ENCODE measurements at places on chromosomes 4 and X. TPM values are rescaled to one million over a fixed set of nuclear protein-coding genes. Genes with fewer than 3 reads are reported as not detected.

S100G gene
- total RNA-seq = not detected

GAGE12J gene
- total RNA-seq = not detected

ZCCHC12 gene
- not detected for total RNA-seq

DNA sequence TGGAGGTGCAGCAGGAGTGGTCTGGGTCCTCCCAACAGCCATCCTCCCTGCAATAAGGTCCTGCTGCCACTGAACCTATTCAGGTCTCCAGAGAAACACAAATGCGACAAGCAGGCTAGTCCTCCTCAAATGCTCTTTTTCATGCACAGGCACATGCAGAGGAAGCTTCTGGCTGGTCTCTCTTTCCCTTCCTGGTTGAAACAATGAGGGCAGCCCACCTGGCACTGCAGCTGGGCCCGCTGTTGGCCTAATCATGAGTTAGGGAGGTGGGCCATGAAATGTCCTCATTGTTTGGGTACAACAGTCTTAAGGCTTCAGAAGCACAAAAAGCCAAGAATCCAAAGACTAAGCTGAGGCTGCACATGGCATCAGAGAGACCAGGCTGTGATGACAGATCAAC, 151.0 kb downstream of the SH3KBP1 start:
- peaks cover 14% of the 10 kb centered on the region for H3K4me1 ChIP-seq
- H3K36me3 ChIP-seq = peaks cover 5% of the 10 kb centered on the region
- no peaks in the 10 kb centered on the region for H3K27me3 ChIP-seq
- H3K4me3 ChIP-seq = no peak overlapping the region
- no peak overlapping the region for H3K27ac ChIP-seq
- DNase-seq = no peak

DNA sequence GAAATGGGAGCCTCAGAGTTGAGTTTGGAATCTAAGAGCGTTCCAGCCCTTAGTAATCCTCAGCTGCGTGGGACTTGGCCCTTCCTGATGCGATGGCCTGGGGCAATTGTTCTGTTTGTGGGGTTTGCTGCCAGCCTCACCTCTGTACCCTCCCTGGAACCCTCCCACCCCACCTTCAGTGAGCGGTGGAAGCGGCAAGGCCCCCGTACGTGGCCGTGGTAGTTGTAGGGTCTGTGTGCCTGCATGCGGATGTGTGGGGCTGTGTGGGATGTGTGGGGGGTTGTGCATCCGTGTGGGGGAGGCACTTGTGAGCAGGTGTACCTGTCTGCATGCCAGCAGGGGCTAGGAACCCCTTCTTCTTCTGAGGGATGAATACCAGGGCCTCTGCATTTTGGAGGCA, 65.4 kb upstream of the ADRA2C start:
- H3K4me3 ChIP-seq = no peak overlapping the region
- DNase-seq = no peak
- H3K27me3 ChIP-seq = peaks cover 62% of the 10 kb centered on the region
- no peaks in the 10 kb centered on the region for H3K36me3 ChIP-seq
- H3K4me1 ChIP-seq = no peaks in the 10 kb centered on the region

- no peak for DNase-seq
- H3K27ac ChIP-seq = no peak overlapping the region
- no peaks in the 10 kb centered on the region for H3K4me1 ChIP-seq
- H3K4me3 ChIP-seq = no peak overlapping the region
- H3K36me3 ChIP-seq = no peaks in the 10 kb centered on the region
These were observed 72.6 kb downstream of the SMARCA5 start for GRCh38 chr4:143586080-143586479.

GRCh38 chr4:15735536-15735935, 32.7 kb downstream of the BST1 start:
- H3K4me3 ChIP-seq = no peak overlapping the region
- no peak overlapping the region for H3K27ac ChIP-seq
- H3K27me3 ChIP-seq = no peaks in the 10 kb centered on the region
- peaks cover 3% of the 10 kb centered on the region for H3K4me1 ChIP-seq

DNA sequence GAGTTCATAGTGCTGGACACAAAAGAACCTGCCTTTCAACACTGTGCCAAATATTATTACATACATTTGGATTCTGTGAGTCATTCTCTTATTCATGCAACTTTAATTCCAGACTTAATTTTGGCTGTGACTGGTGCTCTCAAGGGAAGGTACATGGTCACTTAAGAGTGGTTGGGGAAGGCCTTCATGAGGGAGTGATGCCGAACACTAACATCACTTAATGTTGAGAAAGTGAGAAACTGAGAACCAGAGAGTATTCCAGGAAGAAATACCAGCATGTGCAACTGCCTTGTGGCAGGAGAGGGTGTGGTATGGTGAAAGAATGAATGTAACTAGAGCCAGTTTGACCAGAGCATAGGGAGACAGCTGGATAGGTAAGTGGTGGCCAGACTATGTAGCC, 41.5 kb upstream of the FHDC1 start:
- H3K36me3 ChIP-seq = no peaks in the 10 kb centered on the region
- no peaks in the 10 kb centered on the region for H3K27me3 ChIP-seq
- H3K27ac ChIP-seq = no peak overlapping the region

DNA sequence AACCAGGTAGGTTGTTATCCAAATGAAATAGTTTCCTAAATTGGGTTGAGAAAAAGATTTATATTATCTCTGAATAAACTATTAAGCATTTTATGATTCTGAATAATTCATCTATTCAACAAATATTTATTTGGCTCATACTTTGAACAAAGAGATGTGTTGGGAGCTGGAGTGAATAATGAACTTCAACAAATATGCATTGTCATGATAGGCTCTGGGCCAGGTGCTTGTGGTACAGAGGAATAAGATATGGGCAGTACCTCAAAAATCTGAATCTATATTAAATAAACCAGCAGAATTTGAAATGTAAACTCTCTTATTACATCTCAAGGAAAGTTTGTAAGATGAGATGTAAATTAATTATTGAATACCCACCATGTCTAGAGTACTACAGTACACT, 75.7 kb upstream of the DCLK2 start:
- H3K4me1 ChIP-seq = no peaks in the 10 kb centered on the region
- no peak overlapping the region for H3K27ac ChIP-seq
- DNase-seq = no peak

DNA sequence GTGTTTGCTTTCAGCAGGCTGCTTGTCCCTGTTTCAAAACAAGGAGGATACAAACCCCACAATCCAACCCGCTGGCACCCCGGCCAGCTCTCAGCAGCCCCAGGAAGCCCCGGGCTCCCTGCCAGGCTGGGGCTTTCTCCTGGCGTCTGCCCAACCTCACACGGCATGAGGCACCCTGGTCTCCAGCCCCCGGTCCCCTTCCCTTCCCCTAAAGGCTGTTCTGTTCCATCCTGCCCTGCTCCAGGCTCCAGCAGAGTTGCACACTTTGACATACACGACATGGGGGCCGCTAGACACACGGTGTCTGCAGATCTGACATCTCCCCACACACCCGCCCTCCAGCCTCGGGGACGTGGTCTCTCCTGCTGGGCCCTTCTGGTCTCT, 107.7 kb upstream of the ADRA2C start:
- H3K27me3 ChIP-seq = no peaks in the 10 kb centered on the region
- H3K4me1 ChIP-seq = no peaks in the 10 kb centered on the region
- H3K4me3 ChIP-seq = no peak overlapping the region
- H3K36me3 ChIP-seq = no peaks in the 10 kb centered on the region
- no peak overlapping the region for H3K27ac ChIP-seq

GRCh38 chr4:24472514-24473308, 111.6 kb downstream of the DHX15 start:
- H3K36me3 ChIP-seq = no peaks in the 10 kb centered on the region
- peak overlapping the region; percentile 64 for H3K4me3 ChIP-seq
- H3K27me3 ChIP-seq = peaks cover 40% of the 10 kb centered on the region
- peaks cover 37% of the 10 kb centered on the region for H3K4me1 ChIP-seq
- DNase-seq = peak; percentile 52

GRCh38 chrX:39047174-39047573, 245.9 kb downstream of the MID1IP1 start:
- no peak overlapping the region for H3K27ac ChIP-seq
- no peaks in the 10 kb centered on the region for H3K27me3 ChIP-seq
- no peak for DNase-seq
- no peak overlapping the region for H3K4me3 ChIP-seq

GRCh38 chr4:163350672-163351071, 7.0 kb downstream of the NPY5R start:
- H3K27me3 ChIP-seq = no peaks in the 10 kb centered on the region
- H3K4me1 ChIP-seq = no peaks in the 10 kb centered on the region
- no peak overlapping the region for H3K27ac ChIP-seq
- no peak overlapping the region for H3K4me3 ChIP-seq
- DNase-seq = no peak
- no peaks in the 10 kb centered on the region for H3K36me3 ChIP-seq

Data from T-cell (primary cell).